Activated gamma-delta T cell (primary cell): ENCODE measurements at places on chromosomes 12 and 14.

- no peak for DNase-seq
Observed at GRCh38 chr12:124386661-124387527, 92.0 kb downstream of the RFLNA start.

- DNase-seq, result no peak
Observed at GRCh38 chr12:90510948-90511347, 444.0 kb downstream of the CCER1 start.

GRCh38 chr12:1469070-1469469, 125.3 kb downstream of the FBXL14 start:
- no peak for DNase-seq

- no peak for DNase-seq
Observed at GRCh38 chr14:68047906-68048305, 228.3 kb downstream of the RAD51B start.

- DNase-seq, result no peak
Observed at GRCh38 chr14:32259368-32260013, 56.4 kb upstream of the RNU6-8 start.

GRCh38 chr14:69287098-69288010, 27.4 kb downstream of the GALNT16 start:
- no peak for DNase-seq

GRCh38 chr14:22974530-22975313, 7.6 kb downstream of the AJUBA start:
- DNase-seq, result no peak

DNA sequence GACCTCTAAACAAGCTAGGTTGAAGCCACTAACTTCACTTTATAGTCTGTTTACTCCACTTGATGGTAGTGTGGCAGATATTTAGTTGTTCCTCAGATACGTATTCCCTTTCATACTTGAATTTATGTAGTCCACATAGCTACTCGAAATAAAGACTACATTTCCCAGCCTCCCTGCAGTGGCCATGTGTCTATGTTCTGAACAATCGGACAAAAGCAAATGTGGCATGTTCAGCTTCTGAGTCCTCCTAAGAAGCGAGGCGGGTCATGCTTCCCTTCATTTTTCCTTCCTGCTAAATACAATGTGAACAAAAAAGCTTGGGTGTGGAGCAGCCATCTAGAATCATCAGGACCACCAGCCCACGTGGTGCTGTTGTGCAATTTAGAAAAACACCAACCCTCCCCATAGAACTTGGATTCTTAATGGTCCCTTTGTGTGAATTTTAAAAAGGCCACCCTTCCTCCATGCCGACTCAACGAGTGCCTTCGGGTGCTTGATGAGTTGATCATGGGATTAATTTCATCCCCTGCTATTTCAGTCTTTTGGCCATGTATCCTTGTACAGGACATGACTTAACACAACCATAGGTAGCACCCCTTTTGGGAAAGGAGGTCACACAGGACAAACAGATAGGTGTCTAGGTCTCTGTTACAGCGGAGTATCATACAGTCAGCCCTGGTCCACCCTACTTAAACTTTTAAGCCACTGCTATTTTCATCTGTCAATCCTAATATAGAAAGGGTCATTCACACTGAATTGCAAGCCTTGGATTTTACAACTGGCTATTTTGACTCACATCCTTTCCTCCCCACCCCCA, 60.7 kb downstream of the ZFC3H1 start:
- DNase-seq, result no peak

DNA sequence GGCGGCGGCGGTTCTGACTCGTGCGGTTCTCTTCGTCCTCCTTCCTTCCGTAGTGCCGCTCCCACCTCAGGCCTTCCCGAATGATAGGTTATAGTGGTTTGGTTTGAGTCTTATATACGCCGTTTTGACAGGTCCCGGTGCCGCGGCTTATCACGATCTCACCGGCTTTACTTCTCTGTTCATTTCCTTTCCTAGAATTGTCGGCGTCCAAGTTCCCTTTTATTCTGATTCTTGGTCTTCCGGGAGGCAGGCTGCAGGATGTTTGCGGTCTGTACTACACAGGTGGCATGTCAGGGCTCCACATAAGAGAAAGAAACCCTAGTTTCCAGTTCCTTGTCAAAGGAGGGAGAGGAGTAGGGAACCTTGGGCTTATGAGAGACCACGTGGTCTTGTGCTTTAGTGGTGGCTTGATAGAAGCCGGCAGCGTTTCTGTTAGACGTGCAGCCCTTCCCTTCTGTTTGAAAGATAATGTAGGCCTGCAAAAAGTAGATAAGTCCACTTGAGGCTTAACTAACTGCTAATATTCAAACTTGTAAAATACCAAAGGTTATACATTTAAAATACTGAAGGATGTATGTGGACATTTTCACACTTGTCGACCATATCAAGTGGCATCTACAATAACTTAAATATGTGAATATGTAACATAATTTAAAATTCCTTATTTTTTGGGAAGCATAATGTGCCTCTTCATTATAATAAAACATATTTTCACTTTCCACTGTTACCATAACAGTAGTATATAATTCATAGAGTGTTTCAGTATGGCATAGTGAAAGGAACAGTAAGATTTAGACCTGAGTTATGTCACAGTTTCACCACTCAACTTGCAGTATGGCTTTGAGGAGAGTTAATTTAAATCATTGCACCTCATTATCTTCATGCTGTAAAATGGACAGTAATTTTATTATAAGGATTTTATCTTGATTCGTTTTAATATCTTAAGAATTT, 804 bp downstream of the USP15 start:
- no peak for DNase-seq

- no peak for DNase-seq
Observed at GRCh38 chr14:91835197-91835919, 32.0 kb downstream of the TC2N start.

GRCh38 chr14:70282666-70283065, 76.8 kb downstream of the COX16 start:
- no peak for DNase-seq

- no peak for DNase-seq
Observed at GRCh38 chr12:91098941-91099340, 12.4 kb downstream of the LUM start.

- no peak for DNase-seq
Observed at GRCh38 chr14:51691176-51691575, 39.5 kb downstream of the FRMD6 start.

- DNase-seq, result no peak
Observed at GRCh38 chr12:114441545-114441944, 35.6 kb upstream of the TBX5 start.

DNA sequence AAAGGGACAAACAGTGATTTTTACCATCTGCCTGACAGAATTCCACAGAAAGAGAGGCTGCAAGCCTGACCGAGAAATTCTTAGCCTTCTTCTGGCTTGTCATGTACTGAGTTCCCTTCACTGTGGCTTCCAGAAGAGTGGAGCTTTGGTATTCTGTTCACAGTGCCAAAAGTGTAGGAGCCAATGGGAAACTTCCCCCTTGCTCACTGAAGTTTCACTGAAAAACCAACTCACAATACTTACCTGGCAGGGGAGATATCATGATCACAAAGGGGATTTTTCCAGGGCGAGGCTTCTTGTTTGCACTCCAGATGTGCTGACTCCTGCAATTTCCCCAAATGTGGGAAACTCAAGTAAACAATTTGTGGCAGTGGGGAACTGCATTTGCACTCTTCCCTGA, 31.7 kb upstream of the MMP19 start:
- no peak for DNase-seq

- no peak for DNase-seq
Observed at GRCh38 chr12:88206601-88207000, 64.5 kb downstream of the TMTC3 start.

DNA sequence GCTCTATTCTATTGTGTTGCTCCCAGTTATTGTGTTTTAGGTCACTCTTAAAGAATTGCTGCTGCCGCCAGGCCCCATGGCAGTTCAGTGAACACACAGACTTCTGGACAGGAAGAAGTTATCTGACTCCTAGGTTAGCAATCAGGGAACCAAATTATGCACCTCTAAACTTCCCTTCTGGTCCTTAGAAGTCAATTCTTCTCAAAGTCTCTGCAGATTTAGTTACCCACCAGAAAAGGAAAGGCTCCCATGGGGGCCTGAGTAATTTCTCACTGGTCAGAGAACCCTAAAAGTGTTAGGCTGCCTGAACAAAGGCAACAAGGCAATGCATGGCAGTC, 10.0 kb downstream of the EMP1 start:
- DNase-seq, result no peak

DNA sequence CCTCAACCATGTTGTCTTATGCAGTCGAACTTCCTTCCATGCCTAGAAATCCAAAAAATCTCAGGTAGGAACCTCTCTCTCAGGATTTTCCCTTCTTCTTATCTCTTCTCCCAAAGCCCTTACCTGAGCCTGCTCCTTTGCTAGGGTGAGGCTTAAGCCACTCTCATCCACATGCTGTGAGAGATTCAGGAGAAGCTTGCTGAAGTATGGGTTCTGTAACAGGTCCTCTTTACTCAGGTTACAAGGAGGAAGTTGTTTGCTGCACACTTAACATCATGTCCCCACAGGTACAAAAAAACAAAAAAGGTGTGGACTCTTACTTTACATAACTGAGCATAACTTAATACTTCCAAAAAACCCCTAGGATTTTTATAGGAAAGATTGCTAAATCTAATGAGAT, 4.5 kb downstream of the HAUS4 start:
- no peak for DNase-seq

DNA sequence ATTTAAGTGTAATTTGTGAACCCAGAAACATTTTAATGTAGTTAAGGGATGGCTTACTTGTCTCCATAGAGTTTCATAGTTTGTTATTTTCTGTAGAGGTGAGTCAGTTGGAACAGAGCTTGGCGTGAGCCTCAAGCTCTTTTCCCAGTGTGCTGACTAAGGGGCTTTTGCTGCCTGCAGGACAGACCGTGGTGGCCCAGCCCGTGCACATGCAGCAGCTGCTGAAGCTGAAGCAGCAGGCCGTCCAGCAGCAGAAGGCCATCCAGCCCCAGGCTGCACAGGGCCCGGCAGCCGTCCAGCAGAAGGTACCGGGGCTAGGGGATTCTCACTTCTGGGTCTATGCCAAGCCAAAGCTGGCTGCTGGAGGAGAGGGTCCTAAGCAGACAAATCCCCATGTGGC, 76.9 kb downstream of the DDX51 start:
- DNase-seq, result no peak

GRCh38 chr12:116599285-116600136, 40.3 kb downstream of the MAP1LC3B2 start:
- DNase-seq, result no peak

DNA sequence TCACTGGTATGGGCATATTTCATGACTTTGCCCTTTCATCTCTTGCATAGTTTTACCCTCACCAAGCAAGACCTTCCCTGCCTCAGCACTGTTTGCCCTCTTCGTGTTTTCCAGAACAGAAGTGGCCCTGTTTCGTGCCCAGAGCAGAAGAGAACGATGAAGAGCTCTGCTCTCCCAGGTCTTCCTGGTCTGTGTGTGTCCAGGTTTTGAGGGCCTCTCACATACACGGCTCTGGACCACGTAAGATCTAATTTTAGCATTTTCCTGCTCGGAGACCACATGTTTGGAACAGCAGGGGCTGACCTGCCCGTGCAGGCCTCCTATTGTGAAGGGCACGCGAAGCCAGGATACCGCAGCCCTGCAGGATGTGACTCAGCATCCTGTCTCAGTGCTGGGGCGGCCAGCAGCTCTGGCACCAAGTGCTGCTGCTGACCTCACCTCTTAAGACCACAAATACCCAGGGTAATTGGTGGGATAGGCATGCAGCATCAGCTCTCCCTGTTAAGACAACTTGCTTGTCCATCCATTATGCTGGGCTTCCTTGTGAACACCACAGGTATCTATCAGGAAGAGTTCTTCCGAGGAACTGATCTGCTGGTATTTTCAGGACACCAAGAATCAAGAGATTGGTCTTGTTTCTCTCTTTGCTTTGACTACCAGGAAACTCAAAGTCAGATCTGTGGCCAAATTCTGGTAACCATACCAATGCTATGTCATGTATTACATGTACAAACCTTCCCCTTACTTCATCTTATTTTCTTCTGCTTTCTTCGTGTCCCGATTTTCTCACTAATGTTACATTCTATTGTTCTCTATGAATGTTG, 19.0 kb downstream of the SSH1 start:
- peak; percentile 55 for DNase-seq

- no peak for DNase-seq
Observed at GRCh38 chr12:83630526-83630925, 943.8 kb downstream of the TMTC2 start.

DNA sequence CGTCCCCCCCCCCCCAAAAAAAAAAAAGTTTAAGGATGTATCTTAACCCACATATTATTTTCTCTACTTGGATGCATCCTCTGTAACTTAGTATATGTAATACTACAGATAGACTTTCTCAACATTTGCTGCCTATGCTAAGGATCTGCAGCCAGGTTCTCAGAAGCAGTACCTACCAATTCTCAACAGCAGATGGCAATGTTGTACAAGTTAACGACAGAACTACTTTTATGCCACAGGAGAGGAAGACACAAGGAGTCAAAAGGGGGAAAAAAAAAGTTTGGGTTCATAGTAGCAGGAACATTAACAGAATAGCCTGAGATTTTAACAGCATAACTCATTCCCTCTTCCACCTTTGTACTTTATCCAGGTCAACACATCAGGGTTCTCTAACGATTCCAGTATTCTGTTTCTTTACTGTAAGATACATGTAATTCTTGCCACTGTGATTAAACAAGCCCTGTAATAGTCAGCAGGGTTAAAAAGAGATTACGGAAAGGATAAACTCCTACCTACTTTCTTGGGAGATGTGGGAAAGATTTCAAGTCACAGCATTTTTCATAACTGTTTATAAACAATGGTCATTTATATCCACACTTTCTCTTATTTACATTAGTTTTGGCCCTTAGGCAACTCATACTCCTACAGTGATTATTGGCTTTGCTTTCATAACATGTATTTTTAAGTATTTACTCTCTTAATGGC, 5.7 kb upstream of the NEK9 start:
- no peak for DNase-seq
